ENCODE measurements at places on chromosomes 4 and X.

DNA sequence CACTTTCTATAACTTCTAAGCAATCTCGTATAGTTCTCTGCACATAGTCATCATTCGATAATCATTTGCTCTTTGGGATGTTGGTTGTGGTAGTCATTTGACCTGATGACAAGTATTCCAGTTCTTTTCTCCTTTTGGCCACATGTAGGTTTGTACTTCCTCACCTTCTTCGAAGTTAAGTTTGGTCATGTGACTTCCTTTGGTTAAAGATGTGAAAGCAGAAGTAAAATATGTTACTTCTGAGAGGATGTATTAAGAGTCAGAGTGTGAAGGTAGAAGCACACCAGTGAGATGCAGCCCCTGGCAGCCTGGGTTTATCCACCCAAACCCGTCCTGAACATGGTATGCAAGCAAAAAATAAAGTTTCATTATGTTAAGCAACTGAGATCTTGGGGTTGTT lies 48.9 kb upstream of the ZNF518B start:
- no peak for DNase-seq

DNA sequence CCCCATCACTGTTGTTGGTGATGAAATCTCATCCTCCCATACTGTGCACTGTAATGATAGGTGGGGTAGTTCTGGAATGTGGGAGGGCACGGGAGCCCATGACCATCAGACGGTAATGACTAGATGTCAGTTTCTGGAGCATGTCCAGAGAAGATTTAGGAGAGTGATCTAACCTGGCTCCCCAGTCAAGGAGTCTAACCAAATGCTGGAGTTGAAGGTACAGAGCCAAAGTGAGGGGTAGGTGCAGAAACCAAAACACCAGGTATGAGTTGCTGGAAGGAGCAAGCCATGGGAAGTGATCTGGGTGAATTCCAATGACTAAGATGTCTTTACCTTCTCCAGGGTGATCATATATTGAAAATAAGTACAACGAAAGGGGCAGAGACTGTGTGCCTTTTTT lies 296.9 kb downstream of the INPP4B start:
- no peak for DNase-seq

GRCh38 chr4:58175024-58175423 lies 1064.8 kb upstream of the IGFBP7 start:
- DNase-seq: no peak

DNA sequence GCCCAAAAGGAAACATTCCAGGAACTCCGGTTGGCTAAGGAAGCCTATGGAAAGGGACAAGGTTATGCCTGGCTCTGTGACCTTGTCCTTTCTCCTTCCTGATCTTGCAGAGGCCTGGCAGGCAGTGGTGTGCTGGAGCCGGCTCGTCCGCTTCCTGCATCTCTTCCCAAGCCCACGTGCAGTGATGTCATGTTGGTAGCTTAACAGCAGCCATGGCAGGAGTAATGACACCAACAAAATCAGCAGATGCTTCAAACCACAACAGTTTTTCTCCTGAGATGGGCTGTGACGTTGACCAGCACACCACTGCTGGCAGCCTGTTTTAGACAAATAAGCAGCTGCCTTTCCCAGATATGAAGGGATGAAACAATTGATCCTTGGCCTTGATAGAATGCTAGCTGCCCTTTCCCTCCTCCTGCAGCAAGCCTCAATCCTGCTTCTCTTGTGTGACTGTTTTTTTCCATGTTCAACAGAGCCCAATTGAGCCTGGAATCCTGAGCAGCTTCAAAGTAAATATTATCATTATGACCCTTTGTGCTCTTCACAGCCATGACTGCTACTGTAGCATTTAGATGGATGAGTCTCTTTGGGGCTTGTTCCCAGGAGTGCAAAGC lies 23.4 kb downstream of the SEPTIN6 start:
- no peak for DNase-seq

DNA sequence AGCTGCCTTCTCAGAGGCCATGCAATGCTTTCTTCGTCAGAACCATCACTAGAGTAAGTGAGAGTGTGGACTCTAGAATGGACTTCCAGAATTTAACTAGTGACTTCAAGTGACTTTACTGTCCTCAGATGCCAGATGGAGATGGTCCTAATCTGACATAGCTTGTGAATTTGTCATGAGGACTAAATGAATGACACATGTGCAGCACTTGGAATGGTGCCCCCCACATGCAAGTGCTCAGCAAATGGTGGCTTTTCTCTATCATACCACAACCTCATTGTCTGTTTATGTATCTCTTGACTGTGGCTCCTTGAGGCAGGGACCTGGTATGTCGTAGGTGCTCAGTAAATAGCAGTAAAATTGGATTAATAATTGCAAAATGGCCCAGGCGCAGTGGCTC lies 91.6 kb upstream of the STX18 start:
- DNase-seq: no peak

- no peak for DNase-seq
These were observed 3.6 kb downstream of the USP46 start for GRCh38 chr4:52655506-52655905.

- peak; percentile 48 for DNase-seq
These were observed 27.1 kb upstream of the TAPT1 start for GRCh38 chr4:16253127-16253960.

GRCh38 chr4:113700602-113701150 lies 60.9 kb downstream of the CAMK2D start:
- DNase-seq: no peak

DNA sequence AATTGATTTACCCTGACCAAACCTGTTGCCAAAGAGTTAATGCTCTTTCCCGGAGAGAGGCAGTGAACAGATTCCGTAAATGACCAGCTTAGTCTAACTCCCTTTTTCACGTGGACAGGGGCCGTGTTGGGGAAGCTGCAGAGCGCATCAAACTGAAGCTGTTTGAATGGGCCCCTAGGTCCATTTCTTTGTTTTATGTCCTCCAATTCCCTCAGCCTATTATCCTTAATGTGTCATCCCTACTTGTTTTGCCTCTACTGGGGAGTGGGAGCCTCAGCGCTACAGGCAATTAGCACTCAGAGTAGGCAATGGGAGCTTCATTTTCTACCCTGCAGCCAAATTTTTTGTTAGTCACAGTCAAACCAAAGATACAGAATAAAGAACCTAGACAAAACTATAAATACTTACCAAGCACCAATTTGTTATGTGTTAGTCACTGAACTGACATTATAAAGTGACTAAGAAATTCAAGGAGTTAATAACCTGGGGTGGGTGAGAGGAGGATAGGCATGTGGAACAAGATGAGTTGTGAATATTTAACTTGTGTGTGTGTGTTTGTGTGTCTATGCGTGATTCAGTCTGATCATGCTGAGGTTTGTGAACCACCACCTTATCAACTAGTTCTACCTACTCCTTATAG lies 417.4 kb downstream of the PACRGL start:
- DNase-seq: no peak

DNA sequence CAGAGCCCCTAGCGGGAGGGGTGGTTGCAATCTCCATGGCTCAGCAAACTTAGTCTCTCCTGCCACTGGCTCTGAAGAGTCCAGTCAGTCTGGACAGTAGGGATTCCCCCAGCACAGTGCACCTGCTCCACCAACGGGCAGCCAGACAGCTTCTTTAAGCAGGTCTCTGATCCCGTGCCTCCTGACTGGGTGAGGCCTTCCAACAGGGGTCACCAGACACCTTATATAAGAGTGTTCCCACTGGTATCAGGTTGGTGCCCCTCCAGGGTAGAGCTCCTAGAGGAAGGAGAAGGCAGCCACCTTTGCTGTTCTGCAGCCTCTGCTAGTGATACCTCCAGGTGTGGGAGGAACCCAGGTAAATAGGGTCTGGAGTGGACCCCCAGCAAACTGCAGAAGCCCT lies 1393.4 kb downstream of the STIM2 start:
- DNase-seq: no peak

GRCh38 chr4:108742451-108743420 lies 20.1 kb downstream of the ETNPPL start:
- DNase-seq: no peak

GRCh38 chrX:30364229-30364628 lies 55.0 kb upstream of the NR0B1 start:
- DNase-seq: no peak

GRCh38 chr4:28435314-28435713 lies 1574.7 kb downstream of the STIM2 start:
- no peak for DNase-seq

- no peak for DNase-seq
These were observed 33.6 kb downstream of the PTTG2 start for GRCh38 chr4:37993806-37994205.

GRCh38 chr4:147778942-147779341 lies 47.1 kb downstream of the ARHGAP10 start:
- DNase-seq: no peak

GRCh38 chr4:171719691-171720090 lies 93.5 kb upstream of the GALNTL6 start:
- no peak for DNase-seq

DNA sequence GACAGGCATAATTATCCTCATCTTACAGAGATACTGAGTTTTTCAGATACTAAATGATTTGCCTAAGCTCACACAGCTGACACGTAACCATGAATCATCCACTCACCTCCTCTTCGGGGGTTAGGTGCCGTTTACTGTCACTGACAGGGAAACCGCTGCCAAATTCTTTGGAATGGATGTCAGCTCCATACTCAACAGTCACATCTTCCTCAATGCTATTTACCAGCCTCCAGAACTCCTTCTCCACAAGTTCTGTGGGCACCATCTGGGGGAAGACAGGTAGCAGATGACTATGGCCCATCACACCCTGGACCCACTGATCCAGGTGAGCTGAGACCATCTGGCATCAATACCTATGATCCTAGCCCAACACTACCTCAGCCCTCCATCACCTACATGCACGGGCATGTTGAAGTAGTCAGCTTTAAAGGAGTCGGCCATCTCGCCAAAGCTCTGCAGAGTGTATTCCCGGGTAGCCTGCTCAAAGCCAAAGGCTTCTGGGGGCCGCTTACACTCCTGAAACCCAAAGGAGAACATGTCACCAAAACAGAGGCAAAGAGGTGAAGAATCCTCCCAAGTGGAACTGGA lies 13.5 kb downstream of the KDM5C start:
- DNase-seq: peak; percentile 27

DNA sequence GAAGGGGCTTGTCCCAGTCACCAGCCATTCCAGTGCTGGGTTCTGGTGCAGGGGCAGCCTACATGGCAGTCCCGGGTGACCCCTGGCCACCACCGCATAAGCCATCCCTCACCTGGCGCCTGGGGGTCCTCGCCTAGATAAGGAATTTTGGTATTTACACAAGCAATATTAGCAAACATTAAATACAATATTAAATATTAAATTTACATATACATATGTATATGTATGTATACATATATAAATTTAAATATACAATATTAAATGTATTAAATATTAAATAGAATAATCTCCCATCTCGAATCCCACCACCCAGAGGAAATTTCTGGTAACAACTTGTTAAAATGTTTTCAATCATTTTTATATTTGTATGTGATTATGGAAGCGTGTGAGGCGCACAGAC lies 104.6 kb upstream of the AFAP1 start:
- no peak for DNase-seq

- no peak for DNase-seq
These were observed 1174.4 kb upstream of the PCDH10 start for GRCh38 chr4:131974730-131975129.

DNA sequence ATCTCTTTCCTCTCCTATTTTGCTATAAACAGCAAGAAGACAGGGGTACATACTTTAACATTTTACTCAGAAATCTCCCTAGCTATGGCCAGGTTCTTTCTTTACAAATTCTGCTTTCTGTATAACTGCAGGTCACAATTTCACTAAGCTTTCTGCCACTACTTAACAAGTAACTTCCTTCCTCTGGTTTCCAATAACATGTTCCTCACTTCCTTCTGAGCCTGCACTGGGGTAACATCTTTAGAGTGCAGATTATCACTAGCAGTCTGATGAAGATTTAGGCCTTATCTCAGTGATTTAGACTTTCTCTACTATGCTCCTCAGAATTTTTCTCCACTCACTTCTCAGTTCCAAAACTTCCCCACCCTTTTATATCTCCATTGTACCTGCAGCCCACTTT lies 1930.5 kb upstream of the AGA start:
- no peak for DNase-seq

- no peak for DNase-seq
These were observed 34.7 kb downstream of the CSN3 start for GRCh38 chr4:70277121-70277520.

DNA sequence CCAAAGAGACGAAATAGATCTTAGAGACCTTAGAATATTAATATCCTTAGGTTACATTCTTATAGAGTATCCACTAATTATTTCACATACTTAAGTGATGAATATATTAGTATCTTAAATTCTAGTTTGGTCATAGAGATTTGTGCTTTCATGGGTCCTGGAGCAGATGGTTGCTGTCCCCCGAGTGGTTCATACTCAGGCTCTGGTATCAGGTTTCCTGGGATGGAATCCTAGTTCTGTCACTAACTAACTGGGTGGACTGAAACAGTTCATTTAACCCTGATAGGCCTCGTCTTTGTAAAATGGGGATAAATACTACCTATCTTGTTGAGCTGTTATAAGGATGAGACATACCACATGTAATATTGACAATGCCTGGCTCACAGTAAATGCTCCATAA lies 264.6 kb downstream of the TENM3 start:
- no peak for DNase-seq

DNA sequence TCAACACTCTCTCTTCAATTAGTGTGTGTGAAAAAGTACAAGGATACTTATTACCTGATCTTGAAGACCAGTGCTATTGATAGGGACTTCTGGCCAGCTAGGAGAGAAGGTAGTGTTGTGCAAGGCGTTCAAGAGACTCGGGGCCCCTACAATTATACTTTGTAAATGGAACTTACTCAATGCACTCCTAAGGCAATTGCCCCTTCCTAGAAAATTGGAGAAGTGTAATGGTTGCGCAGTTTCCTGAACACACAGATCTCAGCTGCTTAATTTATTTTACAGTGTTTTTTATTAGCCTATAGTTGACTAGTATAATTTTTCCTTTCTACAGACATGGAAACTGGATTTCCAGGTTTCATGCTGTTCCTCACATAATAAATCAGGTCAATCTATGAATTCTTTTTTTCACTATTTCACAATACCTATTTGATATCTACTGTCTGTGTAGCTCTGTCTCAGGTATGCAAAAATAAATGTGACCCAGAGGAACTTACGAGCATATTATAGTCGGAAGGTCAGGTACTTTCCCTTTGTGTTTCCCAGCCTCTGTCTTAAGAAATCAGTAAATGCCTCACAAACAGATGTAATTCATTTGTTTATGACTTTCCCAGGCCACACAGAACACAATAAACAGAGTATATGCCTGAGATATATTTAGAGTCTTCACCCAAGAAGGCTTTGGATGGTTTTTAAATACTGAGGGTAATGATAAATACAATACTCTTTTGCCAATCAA lies 89.1 kb upstream of the TET2 start:
- DNase-seq: no peak

DNA sequence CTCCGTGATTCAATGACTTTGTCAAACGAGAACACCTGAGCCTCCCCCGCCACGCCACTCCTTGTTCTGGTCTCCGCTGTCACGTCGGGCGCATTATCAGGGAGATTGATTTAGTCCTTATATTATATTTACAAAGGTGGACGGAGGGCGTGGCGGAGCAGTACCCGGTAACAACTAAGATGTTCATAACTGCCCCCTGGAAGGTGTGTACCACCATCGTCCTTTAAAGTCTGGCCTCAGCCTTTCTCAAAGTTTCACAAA lies 284.2 kb downstream of the PACRGL start:
- no peak for DNase-seq
